Fibroblast of skin of right quadriceps (primary cell): ENCODE measurements at places on chromosomes 16 and 17.

GRCh38 chr16:1319041-1319440 is 9.6 kb downstream of the UBE2I start:
- no peak for DNase-seq

- no peak for DNase-seq
Observed at GRCh38 chr16:84367750-84368307, 509 bp upstream of the ATP2C2 start.

GRCh38 chr17:49853470-49854015 is 5.7 kb upstream of the TAC4 start:
- DNase-seq = no peak

- no peak for DNase-seq
Observed at GRCh38 chr16:26334218-26335111, 642.7 kb downstream of the HS3ST4 start.

DNA sequence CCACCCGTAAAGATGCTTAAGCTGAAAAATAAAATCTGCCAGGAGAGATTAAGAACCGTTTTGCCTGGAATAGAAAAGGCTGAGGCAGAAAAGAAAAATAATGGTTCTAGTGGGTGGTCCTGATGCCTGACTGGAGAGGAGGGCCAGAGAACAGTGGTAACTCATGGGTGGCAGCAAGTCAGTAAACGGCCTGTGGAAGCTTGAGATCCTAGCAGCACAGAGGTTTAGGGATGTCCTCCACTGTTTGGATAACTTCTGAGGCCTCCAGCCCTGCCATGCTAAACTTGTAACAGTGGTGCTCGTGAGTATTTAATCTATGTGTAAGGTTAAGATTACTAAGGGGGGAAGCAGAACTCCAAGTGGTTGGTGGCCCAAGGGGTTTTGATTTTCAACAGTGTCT is 21.2 kb upstream of the PHAF1 start:
- DNase-seq = no peak
